ENCODE measurements at places on chromosomes 7 and 10.
A peak's percentile ranks its signal among the peaks of the same experiment; 100 is the strongest.

DNA sequence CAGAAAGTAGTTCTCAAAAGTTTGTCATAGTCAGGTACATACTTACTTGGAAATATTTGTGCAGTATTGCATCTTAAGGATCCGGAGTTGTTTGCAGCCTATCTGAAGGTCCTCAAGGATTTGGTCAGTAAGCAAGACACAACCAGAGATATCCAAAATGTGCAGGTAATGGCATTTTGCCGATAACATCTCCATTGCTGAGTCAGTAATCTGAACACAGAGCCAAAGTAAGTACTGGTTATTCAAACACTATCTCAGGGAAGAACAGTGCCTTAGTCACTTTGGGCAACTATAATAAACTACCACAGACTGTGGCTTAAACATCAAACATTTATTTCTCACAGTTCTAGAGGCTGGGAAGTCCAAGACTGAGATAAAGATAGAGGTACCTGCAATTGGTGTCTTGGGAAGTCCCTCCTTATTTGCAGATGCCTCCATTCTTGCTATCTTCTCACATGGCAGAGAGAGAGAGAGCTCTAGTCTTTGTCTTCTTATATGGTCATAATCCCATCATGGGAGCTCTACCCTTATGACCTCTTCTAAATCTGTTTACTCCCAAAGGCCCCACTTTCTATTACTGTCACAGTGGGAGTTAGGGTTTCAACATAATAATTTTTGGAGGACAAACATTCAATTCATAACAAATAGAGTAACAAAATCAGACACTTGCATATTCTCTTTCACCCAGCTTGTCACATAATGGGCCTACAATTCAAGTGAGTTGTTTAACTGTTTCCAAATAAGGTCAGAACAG is 73.4 kb downstream of the FAM185A start:
- no peak for DNase-seq

DNA sequence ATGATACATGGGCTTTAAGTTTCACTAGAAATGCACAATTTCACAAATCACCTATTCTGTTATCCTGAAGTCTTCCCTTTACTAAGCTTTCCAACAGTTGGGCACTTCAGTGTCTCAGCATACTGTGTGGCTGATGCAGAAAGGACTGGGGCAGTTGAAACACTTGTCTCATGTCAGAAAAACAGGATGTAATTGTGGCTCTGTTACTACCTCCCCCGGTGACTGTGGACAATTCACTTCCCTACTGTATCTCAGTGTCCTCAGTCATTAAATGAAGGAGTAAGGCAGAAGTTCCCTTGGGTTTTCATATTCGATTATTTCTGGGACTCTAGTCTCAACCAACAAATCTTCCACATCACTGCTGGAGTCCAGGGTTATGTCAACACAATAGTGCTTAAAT is 17.9 kb downstream of the ANKRD22 start:
- DNase-seq: no peak

DNA sequence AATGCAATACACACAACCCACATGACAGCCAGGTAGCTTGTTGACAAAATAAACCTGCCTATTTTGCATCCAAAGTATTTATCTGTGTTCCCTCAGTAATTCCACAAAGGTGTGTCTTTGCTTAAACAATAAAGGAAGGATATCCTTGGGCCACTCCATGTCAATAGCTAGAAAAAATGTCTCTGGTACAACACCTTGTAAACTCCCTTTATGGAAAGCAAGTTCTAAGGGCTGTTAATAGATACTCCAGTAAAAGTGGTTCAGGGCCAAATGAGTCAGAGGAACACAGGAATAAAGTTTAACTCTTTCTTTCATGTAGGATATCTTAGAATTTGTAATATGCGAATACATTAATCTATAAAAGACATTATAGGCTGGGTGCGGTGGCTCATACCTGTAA is 96.9 kb upstream of the LRRTM3 start:
- DNase-seq: no peak

DNA sequence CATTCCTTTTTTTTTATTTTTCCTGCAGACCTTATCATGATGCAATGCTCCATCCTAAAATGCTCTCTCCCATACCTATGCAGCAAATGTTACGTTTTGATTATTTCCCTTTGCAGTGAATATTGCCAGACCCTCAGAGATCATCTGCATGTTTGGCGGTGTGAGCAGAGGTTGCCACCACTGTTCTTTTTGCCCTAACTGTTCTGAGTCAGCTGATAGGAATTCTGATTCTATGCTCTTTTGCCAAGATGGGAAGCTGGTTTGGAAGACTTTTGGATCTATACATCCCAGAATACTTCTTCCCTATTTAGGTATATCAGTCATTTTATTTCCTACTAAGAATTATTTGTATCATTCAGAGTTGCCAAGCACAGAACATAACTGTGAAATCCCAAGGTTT is 130.5 kb downstream of the KLF6 start:
- no peak for DNase-seq

GRCh38 chr7:5997210-5997808 is 11.5 kb downstream of the PMS2 start:
- DNase-seq: peak; percentile 53

DNA sequence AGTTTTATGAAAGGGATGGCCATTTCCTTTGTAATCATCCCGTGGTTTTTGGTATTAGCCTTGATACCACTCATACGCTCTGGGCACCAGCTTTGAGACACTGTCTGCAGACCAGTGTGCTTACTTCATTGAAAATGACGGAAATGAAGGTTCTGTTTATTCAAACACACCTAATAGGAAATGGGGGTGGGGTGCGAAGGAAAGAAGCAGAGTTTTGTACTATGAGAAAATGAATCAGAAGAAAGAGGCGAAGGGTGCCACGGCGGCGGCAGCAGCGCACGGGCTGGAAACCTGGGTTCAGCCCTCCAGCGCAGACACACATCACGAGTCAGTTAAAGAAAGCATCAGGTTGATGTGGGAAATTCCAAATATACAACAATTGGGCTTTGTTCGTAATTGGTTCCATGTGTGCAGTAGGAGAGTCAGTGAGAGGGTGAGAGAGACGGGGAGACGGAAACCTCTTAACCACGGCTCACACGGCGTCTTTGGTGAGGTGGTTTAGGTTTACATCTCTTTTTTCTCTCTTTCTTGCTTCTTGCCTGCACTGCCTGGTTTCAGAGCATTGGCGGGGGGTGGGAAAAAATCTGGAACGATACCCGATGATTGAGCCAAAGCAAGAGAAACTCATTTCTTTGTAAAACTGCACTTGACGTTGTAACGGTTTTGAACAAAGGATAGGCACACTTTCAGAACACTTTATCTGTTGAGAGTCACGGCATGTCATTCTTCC is 321.2 kb downstream of the FRMD4A start:
- DNase-seq: no peak

GRCh38 chr10:25747084-25747483 is 186.9 kb upstream of the MYO3A start:
- DNase-seq: no peak

- DNase-seq: peak; percentile 32
These were observed 37.5 kb downstream of the AGAP4 start for GRCh38 chr10:45809837-45810236.

DNA sequence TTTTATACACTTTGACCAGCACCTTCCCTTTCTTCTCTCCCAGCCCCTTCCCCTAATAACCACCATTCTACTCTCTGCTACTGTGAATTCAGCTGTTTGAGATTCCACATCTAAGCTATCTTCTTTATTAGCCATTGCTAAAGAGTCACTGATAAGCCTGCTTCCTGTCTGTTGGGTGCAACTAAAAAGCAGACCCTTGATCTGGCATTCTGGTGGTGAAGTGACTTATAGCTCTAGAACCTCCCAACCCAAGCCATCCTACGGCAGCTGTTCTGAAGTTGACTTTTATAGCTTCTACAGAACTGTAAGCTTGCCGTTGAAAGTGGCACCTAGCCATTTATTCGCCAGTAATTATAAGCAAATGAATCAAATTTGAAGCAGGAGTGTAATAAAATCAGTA is 105.6 kb downstream of the AHR start:
- no peak for DNase-seq

- no peak for DNase-seq
These were observed 36.0 kb downstream of the NUDT1 start for GRCh38 chr7:2278026-2278425.

DNA sequence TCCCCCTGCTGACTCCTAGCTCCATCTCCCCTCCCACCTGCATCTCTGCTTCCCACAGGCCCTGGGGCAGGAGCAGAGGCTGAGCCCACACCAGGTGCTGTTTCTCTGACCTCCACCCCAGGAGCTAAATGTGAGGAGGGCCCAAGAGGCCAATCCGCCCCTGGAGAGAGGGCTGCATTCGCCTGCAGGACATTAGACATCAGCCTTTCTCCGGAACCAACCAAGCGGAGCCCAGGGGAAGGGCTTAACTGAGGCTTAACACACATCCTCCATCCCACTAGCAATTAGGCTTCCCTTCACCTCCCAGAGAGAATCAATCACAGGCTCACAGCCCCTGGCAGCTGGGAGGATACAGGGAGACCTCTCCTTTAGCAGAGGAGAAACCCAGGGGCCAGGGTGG is 50.5 kb downstream of the SH3PXD2A start:
- DNase-seq: peak; percentile 66

GRCh38 chr7:103772171-103772773 is 217.2 kb downstream of the RELN start:
- peak; percentile 19 for DNase-seq

DNA sequence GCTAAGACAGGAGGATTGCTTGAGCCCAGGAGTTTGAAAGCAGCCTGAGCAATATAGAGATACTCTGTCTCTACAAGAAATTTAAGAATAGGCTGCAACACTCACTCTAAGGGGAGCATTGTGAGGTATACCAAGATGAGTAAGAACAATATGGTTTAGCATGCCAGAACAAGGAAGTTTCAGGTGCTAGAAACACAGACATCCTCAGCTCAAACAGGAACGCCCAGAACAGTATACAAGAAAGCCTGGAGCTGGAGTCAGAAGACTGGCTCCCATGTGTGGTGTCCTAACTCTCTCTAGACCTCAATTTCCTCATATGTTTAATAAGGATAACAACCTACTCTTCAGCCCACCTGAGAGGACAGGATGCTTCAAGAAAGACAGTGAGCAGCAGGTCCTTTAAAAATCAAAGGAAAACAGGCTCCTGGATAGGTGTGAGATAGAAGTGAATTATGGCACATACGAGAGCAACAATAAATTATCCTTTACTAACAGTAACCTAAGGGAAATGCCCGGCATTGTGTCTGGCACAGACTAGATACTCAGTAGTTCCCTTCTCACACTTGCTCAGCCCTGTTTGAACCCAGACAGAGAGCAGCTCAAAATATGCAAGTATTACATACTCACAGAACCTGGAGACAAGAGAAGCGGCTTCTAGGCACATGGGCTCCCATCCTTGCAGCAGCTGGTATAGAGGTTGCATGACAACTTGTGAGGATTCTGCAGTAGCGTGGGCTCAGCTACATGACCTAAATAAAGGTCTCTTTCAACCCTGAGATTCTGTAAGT is 45.4 kb downstream of the KAT6B start:
- no peak for DNase-seq

GRCh38 chr7:29623973-29624372 is 60.3 kb downstream of the PRR15 start:
- no peak for DNase-seq

- DNase-seq: no peak
These were observed 133.3 kb downstream of the TEX36 start for GRCh38 chr10:125549653-125550052.

DNA sequence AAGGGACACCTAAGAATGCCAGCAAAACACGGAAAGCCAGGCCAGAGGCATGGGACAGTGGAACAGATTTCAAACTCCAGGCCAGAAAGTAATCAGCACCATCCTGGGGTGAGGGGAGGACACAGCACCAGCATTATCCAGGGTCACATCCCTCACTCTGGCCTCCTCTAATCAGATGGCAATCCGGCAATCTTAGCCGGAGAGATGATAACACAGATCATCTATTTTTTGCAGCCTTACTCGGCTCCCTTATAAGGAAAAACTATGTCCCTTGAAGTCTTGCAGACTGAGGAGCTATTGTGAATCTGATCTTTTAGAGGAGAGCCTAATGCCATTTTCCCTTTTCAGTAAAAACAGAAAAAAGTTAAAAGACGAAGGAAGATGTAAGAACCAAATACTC is 16.5 kb downstream of the TRIL start:
- peak; percentile 86 for DNase-seq

GRCh38 chr10:104957178-104957841 is 316.2 kb downstream of the SORCS3 start:
- no peak for DNase-seq

DNA sequence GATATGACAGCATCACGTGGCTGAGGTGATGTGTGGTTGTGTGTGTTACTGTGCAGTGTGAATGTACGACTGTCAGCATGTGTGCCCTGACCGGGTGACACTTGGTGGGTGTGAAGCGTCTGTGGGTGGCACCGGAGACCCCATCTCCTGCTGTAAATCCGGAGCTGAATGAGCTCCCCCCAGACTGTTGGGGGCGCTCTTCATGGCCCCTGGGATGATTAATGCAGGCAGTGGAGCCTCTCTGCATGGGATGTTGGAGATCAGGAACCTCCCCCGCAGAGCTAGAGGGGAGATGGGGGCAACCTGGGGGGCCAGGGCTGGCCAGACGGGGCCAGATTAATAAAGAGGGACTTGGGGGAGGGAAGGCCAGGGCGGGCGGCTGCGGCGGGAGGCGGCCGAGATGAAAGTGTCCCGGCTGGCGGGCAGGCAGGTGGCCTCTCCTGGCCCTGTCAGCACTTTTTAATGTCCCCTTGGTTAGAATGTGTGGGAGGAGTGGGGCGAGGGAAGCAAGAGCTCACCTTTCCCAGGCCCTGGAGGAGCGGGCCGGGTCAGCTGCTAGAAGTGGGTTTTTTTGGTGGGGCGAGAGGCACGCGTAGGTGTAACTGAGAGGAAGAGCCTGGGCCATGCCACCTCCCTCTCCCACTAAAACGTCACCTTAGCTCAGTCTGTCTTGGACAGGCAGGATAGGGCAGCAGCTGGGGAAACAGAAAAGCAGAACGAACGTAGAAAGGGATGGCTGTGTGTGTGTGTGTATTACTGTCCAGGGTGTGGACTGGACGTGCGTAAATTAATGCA is 34.1 kb downstream of the HIF1AN start:
- DNase-seq: no peak

DNA sequence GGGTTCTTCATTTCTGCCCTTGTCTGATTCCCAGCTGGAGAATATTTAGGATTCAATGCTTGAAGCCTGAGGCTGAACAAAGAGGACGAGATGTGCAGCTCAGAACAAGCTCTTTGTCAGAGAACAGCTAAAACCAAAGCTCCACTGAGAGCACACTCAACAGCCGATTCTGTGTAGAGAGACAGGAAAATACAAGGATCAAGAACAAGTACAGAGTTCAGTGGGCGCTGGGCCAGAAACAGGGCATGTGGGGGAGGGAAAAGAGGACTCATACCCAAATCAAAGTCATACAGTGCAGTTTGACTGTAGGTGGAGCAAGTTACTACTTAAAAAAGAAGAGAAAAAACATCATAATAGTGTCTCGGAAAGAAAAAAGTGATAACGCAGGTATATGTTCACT is at the start of gene AGMO:
Gene AGMO (minus strand): TSS at position 181 of the 400 bp plus-strand sequence.
- no peak for DNase-seq

Data from SK-N-DZ (cell line).